ENCODE measurements at places on chromosomes 7 and 10.
A peak's percentile ranks its signal among the peaks of the same experiment; 100 is the strongest.

GRCh38 chr7:49883933-49884332, 110.5 kb downstream of the VWC2 start:
- DNase-seq = no peak

DNA sequence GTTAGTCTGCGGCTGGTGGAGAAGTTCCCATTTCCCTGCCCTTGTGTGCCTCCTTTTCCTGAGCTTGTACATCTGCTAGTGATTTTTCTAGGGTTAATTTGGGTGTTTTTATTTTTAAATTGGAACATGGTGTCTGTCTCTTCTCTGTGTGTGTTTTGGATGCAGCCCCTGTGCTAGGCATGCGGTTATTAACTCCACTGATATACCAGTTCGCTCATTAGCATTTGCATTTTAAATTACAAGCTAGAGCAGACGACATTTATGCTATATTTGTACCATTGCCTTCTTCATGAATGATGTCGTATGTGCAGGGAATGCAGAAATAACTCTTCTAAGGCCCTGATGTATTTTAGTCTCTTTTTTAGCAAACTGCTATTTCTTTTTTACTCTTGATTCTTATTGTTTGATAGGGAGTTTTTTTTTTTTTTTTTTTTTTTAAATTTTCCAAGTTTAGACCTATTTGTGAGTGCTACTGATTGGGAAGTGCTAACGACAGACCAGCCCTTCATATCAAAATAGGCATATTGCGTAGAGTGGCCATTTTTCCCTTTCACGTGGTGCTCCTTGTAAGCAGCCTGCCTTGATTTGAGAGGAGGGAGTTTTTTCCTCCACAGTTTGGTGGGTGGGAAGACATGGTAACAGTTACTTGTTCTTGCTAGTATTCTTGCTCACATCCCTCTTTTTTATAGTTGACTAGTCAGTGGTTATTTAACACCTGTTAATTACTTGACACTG, 89.6 kb downstream of the LRRC4 start:
- DNase-seq = no peak

- no peak for DNase-seq
These were observed 57.7 kb downstream of the OSBPL3 start for GRCh38 chr7:24922099-24922773.

DNA sequence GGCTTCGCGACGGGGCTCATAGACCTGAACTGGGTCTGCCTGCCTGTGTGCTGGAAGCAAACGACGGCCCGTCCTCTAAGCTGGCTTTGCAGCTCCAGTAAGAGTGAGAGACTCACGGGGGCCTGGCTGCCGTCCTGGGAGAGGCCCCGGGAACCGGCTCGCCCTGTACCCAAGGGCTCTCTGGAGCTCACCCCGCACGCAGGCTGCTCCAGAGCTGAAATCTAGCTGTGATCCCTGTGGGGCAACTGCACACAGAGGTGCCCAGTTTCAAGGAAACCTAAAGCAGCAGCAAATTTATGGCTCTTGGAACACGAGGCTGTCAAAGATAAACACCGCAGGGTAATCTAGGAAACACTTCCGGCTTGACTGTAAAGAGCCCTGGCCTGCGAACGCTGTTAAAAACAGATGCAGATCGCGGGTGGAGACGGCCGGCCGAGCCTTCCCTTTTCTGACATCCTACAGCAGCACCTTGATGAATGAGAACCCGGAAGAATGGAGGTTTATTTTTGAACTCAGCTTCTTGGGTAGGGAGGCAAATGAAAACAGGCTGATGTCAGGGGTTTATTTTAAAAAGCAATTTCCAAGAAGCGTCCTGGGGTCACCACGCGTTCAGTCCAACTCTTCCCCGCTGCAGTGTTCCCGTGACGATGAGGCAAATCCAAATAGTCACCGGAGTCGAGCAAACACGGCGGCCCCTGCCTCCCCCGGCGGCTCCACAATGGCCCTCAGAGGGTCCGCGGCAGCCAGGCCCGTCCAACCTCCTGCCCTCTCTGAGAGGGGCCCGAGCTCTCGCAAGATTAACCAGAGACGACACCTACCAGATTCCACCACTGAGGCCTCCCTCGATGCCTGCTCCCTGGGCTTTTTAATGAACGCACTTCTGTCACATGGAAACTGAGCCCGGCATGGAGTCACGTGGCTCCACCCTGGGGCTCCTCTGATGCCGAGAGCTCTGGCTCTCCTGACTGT, 29.6 kb downstream of the AMZ1 start:
- no peak for DNase-seq

DNA sequence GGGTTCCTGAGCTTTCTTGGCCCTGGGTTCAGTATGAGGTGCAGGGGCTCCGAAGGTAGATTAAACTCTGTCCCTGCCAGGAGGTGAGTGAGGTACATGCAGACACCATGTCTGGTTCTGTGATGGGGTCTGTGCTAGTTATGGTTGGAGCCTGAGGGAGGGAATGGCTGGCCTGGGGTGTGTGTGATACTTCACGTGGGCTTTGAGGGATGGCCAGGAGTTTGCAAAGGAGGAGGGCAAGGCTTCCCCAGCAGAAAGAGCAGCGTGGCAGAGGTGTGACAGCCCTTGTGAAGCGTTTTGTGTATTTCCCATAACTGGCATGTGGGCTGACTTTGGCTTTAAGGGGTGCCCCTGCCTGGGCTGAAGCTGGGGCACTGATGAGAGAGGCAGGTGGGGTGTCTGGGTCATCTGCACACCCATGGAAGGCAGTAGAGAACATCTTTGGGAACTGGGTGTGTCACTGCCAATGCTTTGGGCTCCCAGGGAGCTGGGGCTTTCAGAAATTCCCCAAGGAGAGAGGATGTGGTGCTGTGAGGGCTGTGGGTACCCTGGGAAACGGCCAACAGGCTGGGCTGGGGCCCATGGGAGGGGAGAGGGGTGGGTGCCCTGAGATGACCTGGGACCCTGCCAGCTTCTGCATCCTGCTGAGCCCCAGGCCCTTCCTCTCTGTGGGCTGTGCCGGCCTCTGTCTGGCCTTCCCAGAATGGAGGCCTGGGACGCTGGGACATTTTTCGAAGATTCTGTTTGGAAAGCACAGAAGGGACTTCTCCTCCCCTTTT, 4.6 kb downstream of the PALD1 start:
- no peak for DNase-seq

DNA sequence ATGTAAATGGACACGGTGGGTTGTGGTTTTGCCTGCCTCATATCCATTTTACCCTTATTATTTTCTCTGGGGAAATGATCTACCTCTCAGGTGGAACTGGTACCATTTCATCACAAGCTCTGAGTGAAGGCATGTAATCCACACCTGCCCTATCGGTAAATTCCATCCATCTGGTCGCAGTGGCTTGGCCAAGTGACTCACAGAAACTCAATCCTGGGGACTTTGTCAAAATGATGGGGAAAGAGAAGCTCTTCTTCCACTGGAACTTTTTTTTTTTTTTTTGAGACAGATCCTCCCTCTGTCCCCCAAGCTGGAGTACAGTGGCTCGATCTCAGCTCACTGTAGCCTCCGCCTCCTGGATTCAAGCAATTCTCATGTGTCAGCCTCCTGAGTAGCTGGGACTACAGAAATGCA, 48.2 kb upstream of the ANKRD1 start:
- peak; percentile 30 for DNase-seq

GRCh38 chr10:51675088-51675487, 24.3 kb downstream of the CSTF2T start:
- no peak for DNase-seq

- peak; percentile 6 for DNase-seq
These were observed 312.4 kb upstream of the DGKB start for GRCh38 chr7:15214976-15215375.

- peak; percentile 85 for DNase-seq
These were observed 42.4 kb downstream of the TBATA start for GRCh38 chr10:70742537-70743429.

DNA sequence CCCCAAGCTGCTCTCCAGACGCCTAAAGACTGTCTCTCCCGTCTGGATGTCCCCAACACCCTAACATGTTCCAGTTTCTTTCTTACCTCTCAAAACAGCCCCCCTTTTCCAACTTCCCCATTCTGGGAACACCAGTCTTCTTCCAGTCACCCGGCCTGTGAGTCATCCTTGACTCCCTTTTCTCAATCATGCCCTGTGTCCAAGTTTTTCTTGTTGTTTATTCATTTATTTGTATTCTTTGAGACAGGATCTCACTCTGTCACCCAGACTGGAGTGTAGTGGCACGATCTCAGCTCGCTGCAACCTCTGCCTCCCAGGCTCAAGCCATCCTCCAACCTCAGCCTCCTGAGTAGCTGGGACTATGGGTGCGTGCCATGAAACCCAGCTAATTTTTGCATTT, 15.6 kb downstream of the SNX10 start:
- DNase-seq = peak; percentile 26

GRCh38 chr7:85186521-85187241, at the start of gene SEMA3D:
Gene SEMA3D, minus strand, starts transcription at chr7:85187056. Its CDS starts 65,165 bp downstream, at chr7:85121891.
- peak; percentile 87 for DNase-seq

DNA sequence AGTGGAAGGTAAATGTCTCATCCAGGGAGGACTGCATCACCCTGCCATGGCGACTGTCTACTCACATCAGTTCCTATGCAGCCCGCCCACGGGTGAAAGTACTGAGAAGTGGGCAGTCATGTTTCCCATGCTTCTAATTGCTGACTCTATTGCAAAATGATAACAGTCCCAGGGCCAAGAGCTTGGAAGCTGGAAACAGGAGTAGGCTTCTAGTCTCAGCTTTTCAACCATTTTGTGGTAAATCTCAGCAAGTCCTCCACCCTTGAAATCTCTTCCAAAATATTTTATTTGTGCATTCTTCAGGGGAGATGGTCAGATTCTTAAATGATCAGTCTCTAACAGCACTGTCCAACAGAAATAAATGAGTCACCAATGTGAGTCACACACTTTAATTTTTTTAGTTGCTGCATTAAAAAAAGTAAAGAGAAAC, 48.1 kb upstream of the TARP start:
- peak; percentile 55 for DNase-seq

GRCh38 chr10:95789902-95790301, 33.9 kb downstream of the ENTPD1 start:
- DNase-seq = peak; percentile 27

DNA sequence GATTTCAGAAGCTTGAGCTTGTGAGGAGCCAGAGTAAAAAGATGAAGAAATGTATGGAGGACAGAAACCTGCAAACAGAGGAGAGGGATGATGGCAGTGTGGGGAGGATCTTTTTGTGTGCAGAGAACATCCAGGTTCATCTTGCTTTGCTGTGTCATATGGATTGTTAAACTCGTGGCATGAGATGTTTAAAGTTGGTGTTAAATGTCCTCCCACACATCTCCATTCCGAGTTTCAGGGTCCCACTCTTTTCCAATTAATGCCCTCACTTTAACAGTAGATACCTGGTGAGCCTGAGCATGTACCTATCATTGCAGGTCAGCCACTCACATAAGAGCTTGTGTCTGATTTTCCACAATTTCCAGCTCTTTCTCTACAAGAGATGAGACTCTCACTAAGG, 147.7 kb downstream of the ST7 start:
- DNase-seq = no peak

- DNase-seq = no peak
These were observed 101.5 kb upstream of the GPR26 start for GRCh38 chr10:123564631-123565030.
